Occipital lobe (tissue), 3 donors: ENCODE measurements at places on chromosomes 7 and 10.
A peak's percentile ranks its signal among the peaks of the same experiment; 100 is the strongest.

GRCh38 chr10:25614652-25615051, 319.4 kb upstream of the MYO3A start:
- no peak for DNase-seq

DNA sequence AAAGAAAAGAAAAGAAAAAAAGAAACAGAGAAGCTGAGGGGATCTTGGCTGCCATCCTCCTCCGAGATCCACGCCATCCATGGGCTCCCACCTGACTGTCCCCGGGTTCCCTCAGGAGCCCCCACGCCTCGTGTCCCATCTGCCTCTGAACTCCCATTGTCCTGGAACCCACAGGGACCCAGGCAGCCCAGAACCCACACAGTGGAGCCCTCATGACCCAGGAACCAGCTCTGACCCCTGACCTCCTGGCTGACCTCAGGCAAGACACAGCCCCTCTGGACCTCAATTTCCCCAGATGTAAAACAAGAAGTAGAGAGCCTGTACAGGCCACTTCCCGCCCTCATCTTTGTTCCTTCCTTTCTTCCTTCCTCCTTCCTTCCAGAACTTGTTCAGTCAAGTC, 40.4 kb downstream of the RASGEF1A start:
- no peak for DNase-seq

DNA sequence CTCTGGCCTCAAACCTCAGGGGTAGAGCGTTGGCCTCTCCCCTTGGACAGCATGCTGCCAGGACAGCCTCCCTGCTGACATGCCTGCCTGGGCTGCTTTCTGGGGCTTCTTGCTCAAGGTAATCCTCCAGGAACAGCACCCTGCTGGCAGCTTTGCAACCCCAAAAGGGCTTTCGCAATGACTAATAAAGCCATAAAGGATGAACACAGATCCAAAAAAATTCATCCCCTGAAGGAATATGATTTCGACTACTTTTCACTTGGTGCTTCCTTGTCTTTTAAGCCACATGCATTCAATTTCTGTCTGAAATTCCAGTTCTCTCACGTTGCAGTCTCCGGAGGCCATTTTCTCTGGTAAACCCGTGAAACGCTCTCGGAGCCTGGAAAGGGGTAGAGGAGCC, 15.1 kb upstream of the SH3PXD2A start:
- no peak for DNase-seq

GRCh38 chr10:47062441-47063200, 151.4 kb downstream of the PTPN20 start:
- DNase-seq: no peak

DNA sequence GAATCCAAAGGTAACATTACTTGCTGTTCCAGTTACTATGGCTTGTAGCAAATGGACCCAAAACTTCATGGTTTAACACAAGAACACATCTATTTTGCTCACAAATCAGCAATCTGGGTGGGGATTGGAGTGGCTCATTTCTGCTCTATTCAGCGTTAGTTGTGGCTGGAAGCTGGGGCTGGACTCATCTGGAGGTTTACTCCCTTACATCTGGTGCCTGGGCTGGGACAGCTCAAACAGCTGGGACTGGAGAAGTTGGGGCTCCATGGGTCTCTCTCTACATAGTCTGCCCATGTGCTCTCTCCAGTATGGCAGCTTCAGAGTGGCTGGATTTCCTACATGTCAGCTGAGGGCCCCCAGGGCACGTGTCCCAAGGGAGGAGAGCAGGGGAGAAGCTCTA, 33.7 kb upstream of the NAMPT start:
- DNase-seq: no peak

GRCh38 chr10:18238870-18239485, 98.8 kb downstream of the CACNB2 start:
- no peak for DNase-seq

GRCh38 chr10:63681993-63682697, 160.9 kb downstream of the REEP3 start:
- DNase-seq: no peak

GRCh38 chr10:43376046-43376635, 4.7 kb downstream of the FXYD4 start:
- DNase-seq: no peak

- DNase-seq: no peak
Measured at GRCh38 chr7:117044664-117045063, 91.4 kb downstream of the ST7 start.

DNA sequence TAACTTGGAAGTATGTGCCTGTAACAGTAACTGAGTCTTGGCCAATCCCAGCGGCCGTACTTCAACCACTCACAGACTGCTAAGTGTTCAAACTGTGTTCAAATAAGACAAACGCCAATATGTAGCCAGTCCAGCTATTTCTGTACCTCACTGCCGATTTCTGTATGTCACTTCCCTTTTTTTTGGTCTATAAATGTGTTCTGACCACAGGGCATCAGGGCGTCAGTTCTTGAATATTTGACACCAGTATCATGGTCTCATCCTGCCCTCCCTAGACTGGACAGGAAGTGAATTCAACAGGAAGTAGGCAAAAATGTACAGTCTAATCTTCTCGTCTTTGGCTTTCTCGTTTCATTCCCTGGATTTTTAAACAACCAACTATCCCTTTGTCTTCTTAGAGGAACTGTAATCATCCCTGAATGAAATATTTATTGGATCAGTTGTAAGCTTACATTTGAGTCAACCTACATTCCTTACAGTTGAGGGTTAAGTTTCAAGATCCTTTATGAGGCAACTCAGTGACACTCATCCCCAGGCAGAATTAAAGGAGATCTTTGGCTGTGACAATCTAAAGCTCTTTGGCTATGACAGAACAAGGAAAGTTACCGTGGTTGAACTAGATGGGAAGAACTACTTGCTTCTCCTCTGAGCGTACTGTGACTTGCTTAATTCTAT, 232.7 kb downstream of the NSUN6 start:
- DNase-seq: no peak

DNA sequence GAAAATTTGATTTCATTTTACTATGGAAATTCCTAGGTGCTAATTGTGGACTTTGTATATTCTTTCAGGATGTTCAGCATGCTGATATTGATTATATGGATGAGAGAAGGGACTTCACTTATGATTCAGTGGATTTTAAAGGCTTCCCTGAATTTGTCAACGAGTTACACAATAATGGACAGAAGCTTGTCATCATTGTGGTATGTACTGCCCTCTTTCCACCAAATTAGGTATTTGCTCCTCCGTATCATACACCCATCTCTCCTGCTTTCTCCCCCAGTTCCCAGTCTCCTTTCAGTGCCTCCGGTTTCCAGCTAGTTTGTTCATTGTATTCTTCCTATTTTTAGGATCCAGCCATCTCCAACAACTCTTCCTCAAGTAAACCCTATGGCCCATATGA, 34.6 kb downstream of the MGAM start:
- no peak for DNase-seq

GRCh38 chr7:136324073-136324704, 347.0 kb upstream of the MTPN start:
- no peak for DNase-seq

DNA sequence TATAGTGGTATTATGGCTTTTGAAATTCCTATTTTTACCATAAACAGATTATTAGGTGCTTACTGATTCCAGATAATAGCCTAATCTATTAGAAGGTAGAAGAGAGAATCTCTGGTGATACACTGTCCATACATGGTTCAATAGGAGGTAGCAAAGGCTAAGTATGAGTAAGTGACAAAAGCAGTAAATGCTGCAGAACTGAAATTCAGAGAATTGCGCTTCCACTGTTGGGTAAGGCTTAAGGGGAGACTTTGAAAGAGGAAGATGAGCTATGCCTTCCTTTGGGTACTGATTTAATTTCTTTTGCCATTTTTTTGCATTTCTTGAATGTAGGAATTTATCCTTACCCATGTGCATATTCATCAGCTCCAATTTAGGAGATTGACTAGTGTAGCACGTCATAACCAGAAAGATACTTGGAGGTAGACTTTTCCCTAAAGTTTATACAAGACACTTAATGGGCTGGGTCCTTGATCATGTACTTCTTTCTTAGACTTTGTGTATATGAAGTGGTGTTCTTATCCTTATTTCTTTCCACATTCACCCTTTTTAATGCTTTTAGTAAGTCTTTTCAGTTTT, 15.3 kb downstream of the MKLN1 start:
- DNase-seq: no peak

DNA sequence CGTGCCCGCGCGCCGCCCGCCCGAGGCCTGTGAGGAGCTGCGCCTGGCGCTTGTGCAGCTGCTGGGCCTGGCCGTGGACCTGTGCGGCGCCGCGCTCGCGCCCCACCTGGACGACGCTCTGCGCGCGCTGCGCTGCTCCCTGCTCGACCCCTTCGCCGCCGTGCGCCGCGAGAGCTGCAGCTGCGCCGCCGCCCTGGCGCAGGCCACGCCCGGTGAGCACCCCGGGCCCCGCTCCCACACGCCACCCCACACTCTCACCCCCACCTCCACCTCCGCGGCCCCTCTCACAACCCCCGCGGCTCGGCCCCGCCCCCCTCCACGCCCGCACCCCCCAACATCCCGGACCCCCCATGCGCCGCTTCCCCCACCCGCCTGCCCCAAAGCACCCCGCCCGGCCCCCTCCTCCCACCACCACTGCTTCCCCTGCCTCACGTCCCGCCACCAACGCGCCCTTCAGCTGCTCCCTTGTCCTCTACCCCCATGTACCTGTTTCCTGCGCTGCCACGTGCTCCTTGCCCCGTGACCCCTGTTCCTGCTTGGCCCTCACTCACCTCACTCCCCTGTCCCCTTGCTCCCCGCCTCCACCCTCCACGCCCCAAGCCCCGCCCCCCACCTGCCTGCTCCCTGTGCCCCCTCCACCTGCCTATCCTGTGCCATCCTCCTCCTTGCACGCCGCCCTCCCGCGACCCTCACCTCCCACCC, at the start of gene PRKAR1B:
PRKAR1B (minus strand) TSS at position 178 of the 702 bp plus-strand sequence. CDS start 15,776 bp downstream, outside the sequence.
- no peak for DNase-seq

GRCh38 chr7:87140271-87140748, 11.9 kb upstream of the DMTF1 start:
- no peak for DNase-seq

- DNase-seq: no peak
Measured at GRCh38 chr10:106083572-106083971, 1080.9 kb downstream of the SORCS1 start.

DNA sequence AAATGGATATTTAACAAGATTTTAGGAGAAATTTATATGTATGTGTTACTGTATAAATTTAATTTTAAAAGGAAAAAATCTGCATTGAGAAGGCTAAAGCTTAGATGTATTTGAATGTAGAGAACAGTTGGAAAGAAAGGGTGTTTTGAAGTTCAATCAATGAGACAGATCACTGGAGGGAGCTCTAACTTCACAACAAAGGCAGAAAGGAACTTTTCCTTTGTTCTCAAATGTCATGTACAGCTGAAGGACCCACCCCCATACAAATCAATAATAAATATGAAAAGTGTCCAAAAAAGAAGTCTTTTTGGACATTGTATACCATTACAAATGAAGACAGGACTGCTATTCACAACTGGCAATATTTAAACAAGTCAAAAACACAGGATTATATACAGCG, 403.4 kb downstream of the DNAJB9 start:
- DNase-seq: no peak

GRCh38 chr7:55484241-55484640, 88.1 kb downstream of the VOPP1 start:
- no peak for DNase-seq

GRCh38 chr7:93092757-93093370, 24.9 kb downstream of the SAMD9 start:
- DNase-seq: no peak

DNA sequence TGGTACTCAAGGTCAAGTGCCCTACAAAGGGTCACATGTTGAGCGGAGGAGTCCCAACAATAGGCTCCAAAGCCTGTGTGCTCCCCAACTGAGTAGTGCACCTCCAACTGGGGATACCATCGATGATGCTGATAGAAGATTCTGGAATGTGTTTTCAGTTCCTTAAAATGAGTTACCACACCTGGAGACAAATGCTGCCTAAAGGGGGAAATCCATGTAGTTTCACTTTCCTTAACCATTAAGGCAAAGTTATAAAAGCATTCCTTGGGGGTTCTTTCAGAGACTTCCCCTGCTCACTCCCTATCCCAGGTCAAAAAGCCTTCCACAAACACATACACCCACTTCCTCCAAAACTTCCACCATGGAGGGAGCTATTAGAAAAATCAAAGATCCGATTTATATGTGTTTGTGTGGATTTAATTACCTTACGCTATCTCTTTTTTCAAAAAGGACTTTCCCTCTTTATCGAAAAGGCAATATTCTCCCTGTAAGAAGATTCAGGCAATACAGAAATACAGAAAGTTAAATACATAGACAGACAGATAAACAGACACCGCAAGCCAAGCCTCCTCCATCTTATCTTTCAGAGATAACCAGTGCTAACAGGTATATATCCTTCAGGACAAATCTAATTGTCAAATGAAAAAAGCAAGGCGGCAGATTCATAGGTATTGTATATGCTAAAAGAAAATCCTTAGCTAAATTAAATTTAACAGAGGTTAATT, 135.9 kb upstream of the ASAH2 start:
- no peak for DNase-seq

- peak; percentile 38 for DNase-seq
Measured at GRCh38 chr10:18400201-18400905, 251.0 kb downstream of the NSUN6 start.

DNA sequence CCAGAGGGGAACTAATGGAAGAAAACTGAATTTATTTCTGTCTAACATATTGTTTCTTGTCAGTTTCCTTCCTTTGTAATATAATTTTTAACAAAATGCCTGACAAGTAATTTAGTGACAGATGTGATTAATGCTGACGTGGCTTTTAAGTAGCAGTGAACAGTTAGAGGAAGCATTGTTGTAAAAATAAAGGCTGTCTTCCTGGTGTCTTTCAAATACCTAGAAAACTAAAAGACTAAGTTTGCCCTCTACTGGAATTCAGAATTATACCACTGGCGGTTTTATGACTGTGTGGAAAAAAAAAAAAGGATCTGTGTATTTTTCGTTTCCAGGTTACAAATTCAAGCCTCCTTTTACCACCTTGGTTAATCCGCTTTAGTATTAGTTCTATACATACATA, 217.1 kb upstream of the DPP6 start:
- no peak for DNase-seq

DNA sequence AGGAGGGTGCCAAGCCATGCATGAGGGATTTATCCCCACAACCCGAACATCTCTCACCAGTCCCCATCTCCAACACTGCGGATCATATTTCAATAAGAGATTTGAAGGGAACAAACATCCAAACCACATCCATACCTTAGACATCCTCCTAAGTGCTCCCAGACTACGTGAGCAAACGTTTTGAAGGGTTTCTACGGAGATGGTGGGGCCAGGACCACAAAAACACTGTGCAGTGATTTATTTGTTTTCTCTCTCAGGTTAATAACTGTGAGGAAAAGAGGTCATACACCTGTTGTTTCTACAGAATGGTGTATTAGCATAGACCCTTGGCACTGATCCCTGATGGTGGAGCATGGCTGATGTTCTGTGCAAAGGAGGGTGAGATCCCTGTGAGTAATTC, 277.8 kb downstream of the FRMD4A start:
- no peak for DNase-seq

GRCh38 chr10:132690401-132690800, 95.5 kb downstream of the NKX6-2 start:
- no peak for DNase-seq
